ENCODE measurements at places on chromosomes 1 and 21.

DNA sequence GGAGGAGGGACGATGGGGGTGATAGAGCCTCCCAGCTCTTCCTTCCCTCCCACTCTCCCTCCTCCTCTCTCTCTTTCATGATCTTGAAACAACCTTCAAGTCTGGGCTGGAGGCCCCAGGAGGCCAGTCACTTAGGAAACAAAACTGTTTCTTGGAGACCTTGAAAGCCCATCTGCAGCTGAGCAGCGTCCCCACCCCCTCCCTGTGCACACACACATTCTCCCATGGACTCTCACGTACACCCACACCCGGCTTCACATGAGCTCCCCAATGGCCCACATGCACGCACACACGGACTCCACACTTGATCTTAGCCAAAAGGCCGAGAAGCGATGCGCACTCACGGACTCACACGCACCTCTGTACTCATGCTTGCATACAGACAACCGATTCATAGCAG is 3.2 kb upstream of the ATP1A2 start:
- no peak for DNase-seq

DNA sequence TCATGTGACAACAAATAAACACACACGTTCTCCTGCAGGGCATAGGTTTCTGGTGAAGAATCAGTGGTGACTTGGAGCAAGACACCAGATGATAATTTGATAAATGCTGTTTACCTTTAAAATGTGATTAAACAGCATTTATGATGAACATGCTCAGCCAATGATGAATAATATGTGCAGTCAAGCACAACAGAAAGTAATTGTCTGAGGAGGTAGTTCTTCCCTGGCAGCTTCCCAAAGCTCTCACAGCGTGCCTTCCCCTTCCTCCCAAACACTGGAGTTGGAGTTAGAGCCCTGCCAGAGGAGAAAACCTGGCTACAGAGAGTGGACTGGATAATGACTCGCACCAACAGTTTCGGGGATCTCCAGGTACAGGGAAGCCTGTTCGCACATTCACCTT is 463.5 kb downstream of the SMYD3 start:
- no peak for DNase-seq

DNA sequence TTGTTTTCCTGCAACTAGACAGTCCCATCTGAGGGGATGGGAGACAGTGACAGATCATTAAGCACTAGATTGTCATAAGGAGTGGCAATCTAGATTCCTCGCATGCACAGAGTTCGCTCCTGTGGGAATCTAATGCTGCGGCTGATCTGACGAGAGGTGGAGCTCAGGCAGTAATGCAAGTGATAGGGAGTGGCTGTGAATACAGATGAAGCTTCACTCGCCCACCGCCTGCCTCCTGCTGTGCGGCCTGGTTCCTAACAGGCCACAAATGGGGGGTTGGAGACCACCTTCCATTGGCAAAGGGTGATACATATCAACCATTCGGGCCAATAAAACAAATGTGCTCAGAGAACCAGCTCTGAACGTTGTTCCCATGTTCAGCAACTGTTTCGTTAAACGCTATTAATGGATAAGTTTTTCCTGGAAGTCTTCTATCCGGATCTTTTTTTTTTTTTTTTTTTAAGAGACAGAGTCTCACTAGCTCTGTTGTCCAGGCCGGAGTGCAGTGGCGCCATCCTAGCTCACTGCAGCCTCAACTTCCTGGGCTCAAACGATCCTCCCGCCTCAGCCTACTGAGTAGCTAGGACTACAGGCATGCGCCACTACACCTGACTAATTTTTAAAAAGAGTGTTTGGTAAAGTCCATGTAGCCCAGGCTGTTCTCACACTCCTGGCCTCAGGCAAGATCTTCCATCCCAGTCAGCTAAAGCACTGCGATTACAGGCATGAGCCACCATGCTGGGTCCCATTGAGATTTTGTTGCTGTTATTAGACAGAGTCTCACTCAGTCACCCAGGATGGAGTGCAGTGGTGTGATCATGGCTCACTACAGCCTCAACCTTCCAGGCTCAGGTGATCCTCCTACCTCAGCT is 8.7 kb upstream of the RSRP1 start:
- DNase-seq: no peak

- no peak for DNase-seq
Observed at GRCh38 chr1:25688390-25689119, 72.0 kb downstream of the MAN1C1 start.

- no peak for DNase-seq
Observed at GRCh38 chr1:55071477-55071876, 32.1 kb downstream of the PCSK9 start.

Data from upper lobe of right lung (tissue), 1 donor.